ENCODE measurements at places on chromosomes 12 and 14.

DNA sequence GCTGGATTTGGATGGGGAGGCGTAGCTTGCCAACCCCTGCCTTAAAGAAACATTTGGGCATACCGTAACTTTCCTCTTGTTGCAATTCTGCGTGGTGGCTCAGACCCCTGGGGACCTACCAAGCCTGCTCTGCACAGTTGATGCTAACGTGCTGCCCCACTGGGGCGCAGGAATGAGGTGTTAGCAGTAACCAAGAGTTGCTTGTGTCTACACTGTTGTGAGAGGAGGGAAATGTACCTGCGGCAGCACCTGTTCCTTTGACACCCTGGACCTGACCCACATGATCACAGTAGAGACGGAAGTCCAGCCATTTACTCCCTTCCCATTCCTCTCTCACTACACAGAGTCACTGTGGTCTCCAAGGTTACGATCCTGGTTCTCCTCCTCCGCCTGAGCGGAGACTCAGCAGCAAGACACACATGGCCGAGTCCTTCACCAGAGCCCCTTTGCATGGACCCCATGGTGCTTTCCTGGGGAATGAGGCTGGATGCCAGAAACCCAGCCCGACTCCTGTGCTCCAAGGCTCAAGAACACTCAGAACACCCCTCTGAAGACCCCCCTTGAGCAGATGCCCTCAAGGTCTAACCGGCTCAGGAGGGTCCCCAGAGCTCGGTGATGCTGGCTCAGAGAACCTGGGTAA is 84.8 kb downstream of the FBXL14 start:
- DNase-seq, result no peak

DNA sequence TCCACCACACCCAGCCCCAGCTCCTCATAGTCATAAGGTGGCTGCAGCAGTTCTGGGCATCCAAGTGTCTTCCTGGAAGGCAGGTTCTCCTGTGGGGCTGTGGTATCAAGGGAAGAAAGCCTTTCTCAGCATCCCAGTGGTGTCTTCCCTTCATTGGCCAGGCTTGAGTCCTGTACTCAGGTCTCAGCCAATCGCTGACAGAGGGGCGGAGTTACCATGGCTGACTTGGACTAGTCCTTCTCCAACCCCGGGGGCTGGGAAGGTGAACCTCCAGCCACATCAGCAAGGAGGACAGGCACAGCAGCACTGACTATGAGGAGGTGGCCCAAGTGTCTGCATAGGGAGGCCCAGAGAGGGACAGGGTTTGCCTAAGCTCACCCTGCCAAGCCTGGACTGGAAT is 64.0 kb upstream of the SLC24A4 start:
- no peak for DNase-seq

DNA sequence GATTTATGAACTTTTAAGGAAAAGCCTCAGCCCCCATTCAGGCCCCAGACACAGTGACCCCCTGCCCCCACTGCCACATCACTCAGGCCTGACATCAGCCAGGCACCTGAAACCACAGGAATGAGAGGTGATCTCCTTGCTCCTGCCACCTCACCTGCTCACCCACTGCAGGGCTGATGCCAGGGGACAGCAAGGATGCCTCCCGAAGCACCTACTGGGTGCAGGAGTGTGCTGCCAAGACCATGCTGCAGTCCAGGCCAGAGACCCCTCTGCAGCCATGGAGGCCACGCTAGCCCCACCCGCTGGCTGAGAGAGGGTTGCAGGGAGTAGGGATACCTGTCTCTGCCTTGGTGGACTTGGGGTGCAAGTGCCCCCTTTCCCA is 18.6 kb upstream of the KRT7 start:
- DNase-seq, result no peak

DNA sequence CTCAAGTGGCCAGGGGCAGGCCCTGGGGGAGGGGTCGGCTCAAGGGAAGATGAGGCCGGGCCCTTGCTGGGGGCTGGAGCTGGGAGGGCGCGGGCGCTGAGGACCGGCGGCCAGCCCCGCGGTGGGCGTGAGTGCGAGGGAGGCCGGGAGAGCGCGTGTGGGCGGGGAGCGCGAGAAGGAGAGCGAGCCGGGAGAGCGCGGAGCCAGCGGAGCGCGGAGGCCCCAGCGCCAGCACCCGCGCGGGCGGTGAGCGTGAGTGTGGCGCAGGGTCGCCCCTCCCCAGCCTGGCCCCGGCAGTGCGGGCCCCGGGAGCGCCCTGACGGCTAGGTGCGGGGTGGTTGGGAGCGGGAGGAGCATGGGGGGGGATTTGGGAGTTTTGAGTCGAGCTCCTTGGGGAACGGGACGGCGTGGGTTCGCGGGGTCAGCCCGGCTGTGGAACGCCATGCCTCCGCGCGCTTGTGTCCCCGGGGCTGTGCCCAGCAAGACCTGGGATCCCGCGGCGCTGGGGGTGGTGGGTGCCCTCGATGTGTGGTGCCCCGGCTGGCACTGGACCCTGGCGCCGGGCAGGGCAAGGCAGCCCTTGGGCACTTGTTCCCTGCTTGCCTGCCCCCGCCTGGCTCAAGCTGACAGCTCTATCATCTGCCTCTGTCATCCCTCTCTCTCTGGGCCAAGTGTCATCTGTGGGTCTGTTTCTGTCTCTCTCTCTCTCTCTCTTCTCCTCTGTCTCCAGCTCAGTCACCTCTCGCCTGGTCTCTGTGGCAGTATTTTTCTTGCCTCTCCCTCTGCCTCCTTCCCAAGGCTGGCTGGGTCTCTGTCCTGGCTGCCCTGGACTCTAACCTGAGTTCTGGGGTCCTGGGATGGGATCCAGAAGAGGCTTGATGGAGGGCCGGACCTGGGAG is at the start of gene LBHD2:
Gene LBHD2, plus strand, starts transcription at position 190 of the 899 bp plus-strand sequence. CDS start 1,803 bp downstream, outside the sequence.
- DNase-seq, result no peak

GRCh38 chr12:81998761-81999378 is 239.7 kb upstream of the PPFIA2 start:
- no peak for DNase-seq

DNA sequence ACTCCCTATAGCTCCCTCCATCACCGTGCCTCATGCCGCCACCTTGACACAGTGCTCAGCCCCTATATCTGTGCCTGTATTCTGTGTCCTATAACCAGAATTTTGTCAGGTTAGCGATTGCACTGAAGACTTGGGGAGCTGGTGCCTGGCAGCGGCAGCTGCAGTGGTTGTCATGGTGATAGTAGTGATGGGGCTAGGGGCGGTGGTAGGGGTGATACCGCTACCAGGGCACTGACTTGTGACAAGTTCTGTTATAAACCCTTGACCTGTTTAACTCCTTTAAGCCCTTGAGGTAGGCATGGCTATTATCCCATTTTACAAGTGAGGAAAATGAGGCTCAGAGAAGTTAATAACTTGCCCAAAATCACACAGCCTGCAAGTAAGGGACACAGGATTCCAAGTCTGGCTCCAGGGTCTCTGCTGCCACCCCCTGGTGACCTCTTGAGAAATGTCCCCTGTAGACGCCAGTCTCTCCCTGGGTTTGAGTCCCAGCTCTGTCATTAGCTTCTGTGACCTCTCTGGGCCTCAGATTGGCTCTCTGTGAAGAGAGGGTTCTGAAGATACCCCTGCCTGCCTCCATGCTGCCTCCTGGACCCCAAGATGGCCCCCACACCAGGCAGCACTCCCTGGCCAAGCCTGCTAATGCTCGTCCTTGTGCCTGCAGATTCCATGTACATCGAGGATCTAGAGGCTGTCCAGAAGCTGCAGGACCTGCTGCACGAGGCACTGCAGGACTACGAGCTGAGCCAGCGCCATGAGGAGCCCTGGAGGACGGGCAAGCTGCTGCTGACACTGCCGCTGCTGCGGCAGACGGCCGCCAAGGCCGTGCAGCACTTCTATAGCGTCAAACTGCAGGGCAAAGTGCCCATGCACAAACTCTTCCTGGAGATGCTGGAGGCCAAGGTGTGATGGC is 121.9 kb downstream of the ESRRB start:
- DNase-seq, result no peak

- no peak for DNase-seq
Observed at GRCh38 chr14:94338023-94338422, 14.9 kb upstream of the SERPINA6 start.

GRCh38 chr12:67710582-67710981 is 62.0 kb downstream of the DYRK2 start:
- no peak for DNase-seq

- DNase-seq, result no peak
Observed at GRCh38 chr14:52987514-52987913, 36.7 kb upstream of the FERMT2 start.

Data from esophagus squamous epithelium (tissue), 5 donors.